ENCODE measurements at places on chromosomes 12 and 14. TPM values are rescaled to one million over a fixed set of nuclear protein-coding genes. Genes with fewer than 3 reads are reported as not detected.

GRCh38 chr12:84694116-84694515 lies 218.5 kb downstream of the SLC6A15 start:
- no peak overlapping the region for H3K27ac ChIP-seq
- peaks cover 2% of the 10 kb centered on the region for H3K36me3 ChIP-seq
- H3K4me3 ChIP-seq = no peak overlapping the region
- H3K4me1 ChIP-seq = peaks cover 6% of the 10 kb centered on the region

The NAB2 gene
- total RNA-seq = 68.1 TPM

- H3K27ac ChIP-seq = no peak overlapping the region
- H3K27me3 ChIP-seq = no peaks in the 10 kb centered on the region
- H3K4me3 ChIP-seq = no peak overlapping the region
Measured at GRCh38 chr12:123854918-123855317, 92.8 kb downstream of the DNAH10 start.

The ELK3 gene
- 9.4 TPM for total RNA-seq

The PRH2 gene
- total RNA-seq = not detected

GRCh38 chr12:106919910-106920544 lies 35.7 kb upstream of the TMEM263 start:
- no peaks in the 10 kb centered on the region for H3K27me3 ChIP-seq
- H3K4me1 ChIP-seq = no peaks in the 10 kb centered on the region
- no peak for DNase-seq
- no peak overlapping the region for H3K27ac ChIP-seq

GRCh38 chr12:84814664-84815245 lies 97.8 kb downstream of the SLC6A15 start:
- H3K27me3 ChIP-seq = no peaks in the 10 kb centered on the region
- H3K36me3 ChIP-seq = no peaks in the 10 kb centered on the region
- H3K27ac ChIP-seq = no peak overlapping the region
- no peaks in the 10 kb centered on the region for H3K4me1 ChIP-seq
- H3K4me3 ChIP-seq = no peak overlapping the region

GRCh38 chr12:130031571-130032189 lies 127.9 kb upstream of the TMEM132D start:
- H3K4me1 ChIP-seq = no peaks in the 10 kb centered on the region
- no peaks in the 10 kb centered on the region for H3K27me3 ChIP-seq
- H3K4me3 ChIP-seq = no peak overlapping the region
- no peak overlapping the region for H3K27ac ChIP-seq
- H3K36me3 ChIP-seq = no peaks in the 10 kb centered on the region

- no peak overlapping the region for H3K27ac ChIP-seq
- H3K27me3 ChIP-seq = no peaks in the 10 kb centered on the region
- peaks cover 10% of the 10 kb centered on the region for H3K36me3 ChIP-seq
- DNase-seq = no peak
- H3K4me3 ChIP-seq = no peak overlapping the region
- H3K4me1 ChIP-seq = no peaks in the 10 kb centered on the region
Measured at GRCh38 chr12:59181196-59181777, 261.0 kb upstream of the LRIG3 start.

DNA sequence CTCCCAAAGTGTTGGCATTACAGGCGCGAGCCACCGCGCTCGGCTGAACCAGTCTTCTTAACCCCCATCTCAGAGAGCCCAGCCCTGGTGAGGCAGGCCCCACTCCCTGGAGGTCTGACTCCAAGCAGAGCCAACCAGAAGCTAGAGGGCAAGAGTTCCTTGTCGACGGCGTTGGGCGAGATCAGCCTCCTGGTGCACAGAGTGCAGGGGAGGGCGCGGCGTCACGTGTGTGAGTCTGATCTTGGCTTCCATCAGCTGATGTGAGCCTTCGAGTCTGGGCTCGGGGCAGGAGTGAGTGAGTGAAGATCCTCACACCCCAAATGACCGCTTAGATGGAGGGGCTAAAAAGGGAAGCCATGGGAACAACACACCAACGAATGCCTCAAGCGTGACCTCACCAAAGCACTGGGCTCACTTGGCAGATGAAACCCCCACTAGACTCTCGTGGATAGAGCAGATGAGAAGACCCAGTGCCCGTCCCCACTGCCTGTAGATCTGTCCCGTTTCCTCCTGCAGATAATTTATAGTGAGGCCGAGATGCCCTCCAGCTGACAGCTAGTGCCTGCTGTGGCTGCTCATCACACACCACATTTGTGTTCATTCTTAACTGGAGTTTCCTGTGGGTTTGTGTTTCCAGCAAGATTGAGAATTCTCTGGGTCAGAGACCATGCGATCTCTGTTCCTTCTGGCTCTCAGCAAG lies 28.6 kb upstream of the ADGRD1 start:
- no peak for DNase-seq
- no peak overlapping the region for H3K4me3 ChIP-seq
- H3K4me1 ChIP-seq = no peaks in the 10 kb centered on the region

- H3K27ac ChIP-seq = peak overlapping the region; percentile 88
- no peaks in the 10 kb centered on the region for H3K27me3 ChIP-seq
- peaks cover 32% of the 10 kb centered on the region for H3K4me1 ChIP-seq
- peak; percentile 79 for DNase-seq
- peaks cover 44% of the 10 kb centered on the region for H3K36me3 ChIP-seq
- no peak overlapping the region for H3K4me3 ChIP-seq
Measured at GRCh38 chr12:6335451-6336078, 6.3 kb downstream of the TNFRSF1A start.

- peaks cover 4% of the 10 kb centered on the region for H3K36me3 ChIP-seq
- H3K27me3 ChIP-seq = no peaks in the 10 kb centered on the region
- H3K4me1 ChIP-seq = no peaks in the 10 kb centered on the region
- H3K27ac ChIP-seq = no peak overlapping the region
- no peak for DNase-seq
Measured at GRCh38 chr14:100096656-100097055, 31.4 kb downstream of the EVL start.

The DBX2 gene
- not detected for total RNA-seq

All from H9 (cell line).